ENCODE measurements at places on chromosomes 5 and 9. TPM values are rescaled to one million over a fixed set of nuclear protein-coding genes. Genes with fewer than 3 reads are reported as not detected.

- peaks cover 40% of the 10 kb centered on the region for H3K27me3 ChIP-seq
- no peak for DNase-seq
- no peak overlapping the region for H3K27ac ChIP-seq
- no peak overlapping the region for H3K4me3 ChIP-seq
- peaks cover 2% of the 10 kb centered on the region for H3K36me3 ChIP-seq
- H3K4me1 ChIP-seq: peaks cover 11% of the 10 kb centered on the region
Observed at GRCh38 chr5:150163547-150164059, 3.0 kb upstream of the CDX1 start.

- H3K27me3 ChIP-seq: peaks cover 59% of the 10 kb centered on the region
- H3K36me3 ChIP-seq: peaks cover 4% of the 10 kb centered on the region
- no peak overlapping the region for H3K4me3 ChIP-seq
- no peak overlapping the region for H3K27ac ChIP-seq
- DNase-seq: no peak
- no peaks in the 10 kb centered on the region for H3K4me1 ChIP-seq
Observed at GRCh38 chr9:108033976-108034964, 544.7 kb upstream of the KLF4 start.

DNA sequence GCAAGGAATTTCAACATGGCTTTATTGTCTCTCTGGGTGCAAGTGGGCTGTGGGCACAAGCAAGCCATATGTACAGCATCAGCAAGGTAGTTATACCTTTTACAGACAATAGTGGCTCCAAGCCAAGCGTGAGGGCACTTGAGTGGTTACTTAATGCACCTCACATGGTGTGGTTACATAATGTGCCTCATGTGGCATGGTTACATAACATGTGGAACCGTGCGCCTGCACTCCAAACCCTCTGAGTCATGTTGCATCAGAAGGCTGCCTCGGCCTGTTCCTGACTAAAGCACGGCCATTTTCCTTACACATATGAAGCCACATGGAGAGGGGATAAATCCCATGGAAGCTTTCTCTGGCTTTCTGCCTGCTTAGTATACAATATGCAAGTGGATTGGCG lies 150.9 kb downstream of the OSTF1 start:
- no peaks in the 10 kb centered on the region for H3K36me3 ChIP-seq
- no peaks in the 10 kb centered on the region for H3K4me1 ChIP-seq
- no peak for DNase-seq
- no peak overlapping the region for H3K4me3 ChIP-seq
- no peak overlapping the region for H3K27ac ChIP-seq
- H3K27me3 ChIP-seq: peaks cover 3% of the 10 kb centered on the region

- H3K27me3 ChIP-seq: no peaks in the 10 kb centered on the region
- H3K27ac ChIP-seq: no peak overlapping the region
- H3K4me1 ChIP-seq: no peaks in the 10 kb centered on the region
- H3K4me3 ChIP-seq: no peak overlapping the region
Observed at GRCh38 chr9:117156771-117157535, 257.9 kb downstream of the ASTN2 start.

DNA sequence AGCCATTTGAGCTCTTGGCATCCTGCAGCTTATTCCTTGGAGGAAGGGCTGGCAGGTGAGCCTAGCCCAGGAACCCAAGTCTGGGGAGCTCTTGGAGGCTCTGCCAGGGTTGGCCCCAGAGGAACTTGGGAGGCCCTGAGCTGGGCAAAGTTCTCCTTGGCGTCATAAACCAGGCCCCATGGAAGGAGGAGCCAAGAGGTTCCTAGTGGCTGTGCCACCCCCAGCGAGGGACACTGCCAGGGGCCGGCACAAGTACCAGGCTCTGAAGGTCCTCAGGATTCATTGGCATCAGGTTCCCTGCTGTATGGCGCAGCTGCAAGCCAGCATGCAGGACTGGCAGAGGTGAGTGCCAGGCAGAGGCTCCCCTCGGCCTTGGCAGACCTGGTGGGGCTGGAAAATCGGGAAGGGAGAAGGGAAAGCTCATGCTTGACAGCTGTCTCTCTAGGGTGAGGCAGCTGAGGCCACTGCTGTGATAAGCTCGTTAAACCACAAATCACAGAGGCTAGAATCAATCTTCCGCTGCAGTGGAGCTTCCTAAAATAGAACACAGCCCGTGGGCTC lies 54.6 kb upstream of the SYNPO start:
- H3K4me1 ChIP-seq: peaks cover 19% of the 10 kb centered on the region
- no peaks in the 10 kb centered on the region for H3K27me3 ChIP-seq
- no peak for DNase-seq
- H3K4me3 ChIP-seq: no peak overlapping the region
- no peak overlapping the region for H3K27ac ChIP-seq

DNA sequence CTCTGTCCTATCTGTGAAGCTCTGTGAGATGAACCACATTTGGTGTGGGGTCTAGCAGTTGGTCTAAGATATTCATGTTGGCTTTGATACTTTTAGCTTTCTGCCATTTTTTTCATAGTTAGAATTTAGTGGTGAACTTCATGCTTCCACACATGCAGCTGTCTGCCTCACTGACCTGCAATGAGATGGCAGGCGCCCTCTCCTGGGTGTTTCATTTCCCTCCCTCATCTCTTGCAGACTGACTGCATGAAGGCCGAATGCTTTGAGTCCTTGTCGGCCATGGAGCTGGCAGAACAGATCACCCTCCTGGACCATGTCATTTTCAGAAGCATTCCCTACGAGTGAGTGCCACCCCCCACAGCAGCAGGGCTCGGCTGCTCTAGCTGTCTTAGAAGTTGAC lies 26.1 kb upstream of the CKMT2 start:
- DNase-seq: no peak
- H3K27ac ChIP-seq: no peak overlapping the region
- no peaks in the 10 kb centered on the region for H3K36me3 ChIP-seq
- H3K4me1 ChIP-seq: peaks cover 4% of the 10 kb centered on the region
- no peak overlapping the region for H3K4me3 ChIP-seq
- no peaks in the 10 kb centered on the region for H3K27me3 ChIP-seq

GRCh38 chr5:149935431-149935901 lies 9.1 kb downstream of the PDE6A start:
- H3K36me3 ChIP-seq: no peaks in the 10 kb centered on the region
- no peak for DNase-seq
- H3K27ac ChIP-seq: no peak overlapping the region
- H3K4me1 ChIP-seq: peaks cover 12% of the 10 kb centered on the region
- H3K27me3 ChIP-seq: peaks cover 14% of the 10 kb centered on the region

DNA sequence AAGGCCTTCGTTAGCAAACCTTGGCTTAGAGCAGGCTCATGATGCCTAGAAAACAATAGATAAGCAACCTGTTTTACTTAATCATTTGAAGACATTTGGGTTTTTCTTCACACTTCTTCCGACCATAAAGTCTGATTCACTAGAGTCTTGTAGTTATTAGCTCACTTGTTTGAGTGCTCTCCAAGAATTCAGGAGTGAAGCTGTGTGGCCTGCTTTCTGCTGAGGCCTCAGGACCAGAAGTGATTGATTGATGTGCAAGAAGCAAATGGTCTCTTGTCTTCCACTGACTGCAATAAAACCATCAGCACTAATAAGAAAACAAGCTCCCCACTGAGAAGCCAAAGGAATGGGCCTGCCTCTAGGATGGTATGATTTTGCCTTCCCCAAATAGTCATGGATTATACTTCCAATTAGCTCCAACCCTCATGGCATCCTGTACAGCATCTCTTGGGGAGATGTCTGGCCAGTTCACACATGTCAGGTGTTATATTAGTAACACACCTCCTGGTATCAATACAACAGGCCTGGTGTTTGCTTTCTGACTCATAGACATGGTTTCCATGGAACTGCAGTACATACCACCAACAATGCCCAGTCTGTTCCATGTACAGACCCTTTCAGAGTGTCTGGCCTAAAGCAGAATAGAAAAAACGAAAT lies 317.6 kb downstream of the CWC27 start:
- no peak for DNase-seq
- peaks cover 16% of the 10 kb centered on the region for H3K4me1 ChIP-seq
- peak overlapping the region; percentile 87 for H3K27ac ChIP-seq
- no peaks in the 10 kb centered on the region for H3K27me3 ChIP-seq

DNA sequence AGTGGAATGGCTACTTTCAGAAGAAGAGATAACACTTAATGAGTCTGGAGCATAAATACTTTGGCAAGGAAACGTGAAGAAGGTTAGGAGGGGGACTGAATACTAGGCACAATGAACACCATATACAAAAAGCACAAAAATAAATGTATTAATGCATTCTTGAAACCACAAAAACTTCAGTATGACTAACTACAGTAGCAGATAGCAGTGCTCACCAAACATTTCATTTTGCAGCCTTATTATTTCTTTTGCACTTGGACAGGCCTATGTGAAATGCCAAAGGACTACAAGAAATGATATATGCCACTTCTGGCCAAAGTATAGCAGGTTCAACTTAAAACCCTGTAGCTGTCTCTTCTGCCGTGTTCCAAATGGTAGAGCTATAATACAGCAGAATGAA lies 26.3 kb downstream of the UBQLN1 start:
- H3K36me3 ChIP-seq: peaks cover 23% of the 10 kb centered on the region
- no peak overlapping the region for H3K4me3 ChIP-seq
- no peak for DNase-seq

GRCh38 chr5:171410181-171410580 lies 9.3 kb upstream of the FGF18 start:
- peaks cover 53% of the 10 kb centered on the region for H3K36me3 ChIP-seq
- DNase-seq: no peak
- H3K27ac ChIP-seq: no peak overlapping the region
- no peak overlapping the region for H3K4me3 ChIP-seq
- H3K27me3 ChIP-seq: no peaks in the 10 kb centered on the region
- H3K4me1 ChIP-seq: peaks cover 5% of the 10 kb centered on the region

DNA sequence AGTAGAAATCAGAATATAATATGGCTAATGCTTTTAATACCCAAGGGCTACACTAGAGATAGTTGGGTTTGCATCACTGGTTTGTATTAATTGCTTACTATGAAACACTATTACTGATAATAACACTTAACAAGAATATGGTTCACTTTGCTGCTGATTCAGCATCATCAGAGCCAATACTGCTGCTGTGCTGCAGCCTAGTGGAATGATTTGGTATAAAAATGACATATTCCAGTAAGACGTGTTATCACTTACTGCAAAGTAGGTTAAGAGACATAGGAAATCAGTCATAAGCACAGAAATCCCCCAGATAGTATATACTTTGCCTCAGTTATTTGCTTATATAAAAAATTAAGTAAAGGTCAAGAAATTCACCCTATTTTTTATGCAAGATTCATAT lies 2.8 kb downstream of the CDH10 start:
- H3K36me3 ChIP-seq: no peaks in the 10 kb centered on the region
- H3K4me1 ChIP-seq: peaks cover 31% of the 10 kb centered on the region
- no peak for DNase-seq
- no peaks in the 10 kb centered on the region for H3K27me3 ChIP-seq
- no peak overlapping the region for H3K4me3 ChIP-seq
- no peak overlapping the region for H3K27ac ChIP-seq

DNA sequence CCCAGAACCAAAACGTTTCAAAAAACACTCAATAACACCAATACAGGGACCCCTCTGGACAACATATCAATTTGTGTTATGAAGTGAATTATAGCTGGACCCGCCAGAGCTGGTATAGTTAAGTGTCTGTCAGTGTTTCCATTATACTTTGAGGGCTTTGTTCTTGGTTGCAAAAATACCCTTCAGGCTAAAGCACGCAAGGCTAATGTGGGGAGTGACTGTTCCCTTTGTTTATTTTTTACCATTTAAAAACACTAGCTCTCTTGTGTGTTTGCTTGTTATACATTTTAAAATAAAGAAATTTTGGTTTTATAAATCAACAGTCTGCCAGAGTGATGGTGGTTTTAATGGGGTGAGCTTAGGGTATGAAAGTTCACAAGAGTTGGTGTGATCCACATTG lies 859.5 kb downstream of the PTPRD start:
- peaks cover 5% of the 10 kb centered on the region for H3K4me1 ChIP-seq
- H3K4me3 ChIP-seq: no peak overlapping the region
- H3K27ac ChIP-seq: no peak overlapping the region
- H3K36me3 ChIP-seq: no peaks in the 10 kb centered on the region
- no peaks in the 10 kb centered on the region for H3K27me3 ChIP-seq

GRCh38 chr5:142197098-142197497 lies 88.5 kb downstream of the NDFIP1 start:
- DNase-seq: no peak
- no peak overlapping the region for H3K4me3 ChIP-seq
- no peaks in the 10 kb centered on the region for H3K36me3 ChIP-seq
- no peaks in the 10 kb centered on the region for H3K4me1 ChIP-seq
- H3K27me3 ChIP-seq: peaks cover 11% of the 10 kb centered on the region

DNA sequence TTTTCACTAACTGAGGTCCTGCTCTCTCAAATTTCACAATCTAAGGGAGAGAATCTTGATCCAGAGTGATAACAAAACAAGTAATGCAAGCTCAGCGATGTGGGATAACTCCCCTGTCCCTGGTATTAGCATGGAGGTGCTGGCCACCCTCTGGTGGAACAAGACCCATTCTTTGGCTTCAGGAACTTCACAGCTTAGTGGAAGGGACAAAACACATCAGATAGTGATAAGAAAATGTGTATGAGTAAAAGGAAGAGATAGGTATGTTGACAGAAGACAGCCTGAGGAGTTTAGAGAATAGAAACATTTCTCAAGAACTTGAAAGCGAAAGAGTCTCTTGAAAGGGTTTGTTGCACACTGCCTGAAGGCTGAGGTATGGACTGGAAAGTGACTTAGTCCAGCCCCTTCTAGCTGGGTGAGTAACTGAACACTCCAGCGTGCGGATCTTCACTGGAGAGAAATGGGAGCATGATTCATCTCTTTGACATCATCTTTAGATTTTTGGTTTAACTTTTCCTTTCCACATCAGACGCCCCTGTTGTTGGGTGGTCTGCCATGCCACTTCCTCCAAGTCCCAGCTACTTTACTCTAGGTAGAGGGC lies 25.4 kb upstream of the ZSWIM6 start:
- peaks cover 25% of the 10 kb centered on the region for H3K27me3 ChIP-seq
- peaks cover 22% of the 10 kb centered on the region for H3K4me1 ChIP-seq
- no peak overlapping the region for H3K4me3 ChIP-seq
- no peak for DNase-seq
- no peak overlapping the region for H3K27ac ChIP-seq

DNA sequence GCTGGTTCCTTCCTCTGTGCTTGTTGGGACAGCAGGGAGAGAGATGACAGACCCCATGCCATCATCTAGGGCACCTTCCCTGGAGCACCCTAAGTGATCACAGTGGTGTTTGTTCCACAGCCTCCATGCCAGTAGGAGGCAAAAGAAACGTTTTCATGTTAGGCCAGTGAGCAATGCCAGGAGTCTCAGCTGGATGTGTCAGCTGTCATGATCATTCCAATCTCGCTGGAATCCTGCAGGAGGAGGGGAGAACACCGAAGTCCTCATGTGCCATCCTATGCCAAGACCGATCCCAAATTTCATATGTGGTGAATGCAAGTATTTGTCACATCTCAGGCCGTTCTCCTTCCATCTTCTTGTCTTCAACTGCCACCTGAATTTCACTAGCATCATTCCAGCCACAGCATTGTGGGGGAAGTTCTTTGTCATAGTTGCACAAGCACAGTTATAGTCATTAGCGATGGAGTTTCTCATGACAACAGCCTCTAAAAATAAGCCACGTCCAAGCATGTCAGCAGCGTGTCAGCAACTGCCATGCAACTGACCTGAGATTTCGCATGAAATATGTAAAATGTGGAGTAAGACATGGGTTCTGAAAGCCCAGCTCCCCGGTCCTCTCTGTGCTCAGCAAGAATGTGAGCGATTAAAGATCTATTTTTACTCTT lies 97.2 kb upstream of the DNAH5 start:
- H3K27ac ChIP-seq: no peak overlapping the region
- peaks cover 17% of the 10 kb centered on the region for H3K27me3 ChIP-seq
- H3K4me1 ChIP-seq: peaks cover 16% of the 10 kb centered on the region
- no peak overlapping the region for H3K4me3 ChIP-seq

SPAG8 gene
- total RNA-seq: 3.2 TPM

MAST4 gene
- 50.8 TPM for total RNA-seq

WDR38 gene
- total RNA-seq: not detected

PCDHGB1 gene
- 2.3 TPM for total RNA-seq

FAF2 gene
- 54.6 TPM for total RNA-seq

SLC34A1 gene
- not detected for total RNA-seq

FAXDC2 gene
- 14.8 TPM for total RNA-seq

CER1 gene
- total RNA-seq: not detected

ZMAT2 gene
- total RNA-seq: 67.6 TPM

UHRF2 gene
- total RNA-seq: 88.6 TPM

ALDH1B1 gene
- 32.1 TPM for total RNA-seq

Data from progenitor cell of endocrine pancreas (in vitro differentiated cells).